ENCODE measurements at places on chromosomes 4 and X. TPM values are rescaled to one million over a fixed set of nuclear protein-coding genes. Genes with fewer than 3 reads are reported as not detected.
A peak's percentile ranks its signal among the peaks of the same experiment; 100 is the strongest.

F8 gene
- total RNA-seq, result 9.8 TPM

CT45A10 gene
- total RNA-seq, result not detected

H2BW1 gene
- total RNA-seq, result not detected

CENPE gene
- 55.7 TPM for total RNA-seq

CYBB gene
- not detected for total RNA-seq

SHROOM3 gene
- total RNA-seq, result 52.7 TPM

FRMD7 gene
- total RNA-seq, result not detected

- H3K27ac ChIP-seq, result no peak overlapping the region
- H3K4me1 ChIP-seq, result no peaks in the 10 kb centered on the region
- H3K4me3 ChIP-seq, result no peak overlapping the region
- H3K36me3 ChIP-seq, result no peaks in the 10 kb centered on the region
- DNase-seq, result no peak
Observed at GRCh38 chr4:12691168-12691567, 793.0 kb downstream of the RAB28 start.

DNA sequence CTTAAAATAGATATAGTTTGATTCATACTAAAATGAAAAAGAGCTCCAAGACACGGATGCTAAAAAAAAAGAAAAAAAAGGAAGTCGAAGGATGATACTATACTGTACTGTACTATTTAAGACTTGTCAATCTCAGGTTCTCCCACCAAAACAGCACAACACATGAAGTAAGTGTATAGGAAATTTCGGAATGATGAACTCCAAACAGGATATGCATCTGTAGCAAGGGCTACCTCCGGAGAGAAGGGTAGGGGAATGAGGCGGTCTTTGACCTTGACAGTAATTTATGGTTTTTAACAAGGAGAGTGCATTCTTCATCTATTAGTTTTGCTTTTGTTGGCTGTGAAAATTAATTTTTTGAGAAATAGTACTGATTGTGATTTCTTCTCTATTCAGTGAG, 541 bp upstream of the FIP1L1 start:
- no peak overlapping the region for H3K27ac ChIP-seq
- peaks cover 12% of the 10 kb centered on the region for H3K4me1 ChIP-seq
- peaks cover 33% of the 10 kb centered on the region for H3K27me3 ChIP-seq

GRCh38 chr4:104616401-104616820, 121.7 kb upstream of the CXXC4 start:
- H3K27ac ChIP-seq, result no peak overlapping the region
- H3K4me1 ChIP-seq, result peaks cover 11% of the 10 kb centered on the region
- H3K4me3 ChIP-seq, result no peak overlapping the region
- no peak for DNase-seq
- no peaks in the 10 kb centered on the region for H3K27me3 ChIP-seq

- no peak overlapping the region for H3K27ac ChIP-seq
- no peaks in the 10 kb centered on the region for H3K36me3 ChIP-seq
- no peak for DNase-seq
- no peak overlapping the region for H3K4me3 ChIP-seq
- H3K27me3 ChIP-seq, result no peaks in the 10 kb centered on the region
Observed at GRCh38 chr4:79150820-79151416, 174.9 kb downstream of the NAA11 start.

DNA sequence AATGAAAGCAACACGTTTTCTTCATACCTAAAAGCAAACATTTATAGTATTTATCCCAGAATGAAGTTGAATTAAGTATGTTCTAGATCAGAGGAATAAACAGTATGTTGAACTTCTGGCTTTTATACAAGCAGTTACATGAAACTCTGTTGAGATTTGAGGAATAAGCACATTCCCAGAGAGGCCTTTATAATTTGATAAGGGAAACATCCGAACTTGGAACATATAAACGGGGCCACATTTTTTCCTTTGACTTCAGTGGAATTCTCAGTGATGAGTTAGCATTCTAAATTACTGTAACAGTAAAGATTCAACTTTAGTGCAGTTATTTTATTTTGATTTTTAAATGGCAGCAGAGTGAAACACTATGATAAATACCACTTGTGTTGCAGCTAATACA, 119.5 kb downstream of the GLRA3 start:
- no peak overlapping the region for H3K27ac ChIP-seq
- no peaks in the 10 kb centered on the region for H3K27me3 ChIP-seq
- H3K4me3 ChIP-seq, result no peak overlapping the region
- DNase-seq, result no peak
- peaks cover 12% of the 10 kb centered on the region for H3K4me1 ChIP-seq
- no peaks in the 10 kb centered on the region for H3K36me3 ChIP-seq

DNA sequence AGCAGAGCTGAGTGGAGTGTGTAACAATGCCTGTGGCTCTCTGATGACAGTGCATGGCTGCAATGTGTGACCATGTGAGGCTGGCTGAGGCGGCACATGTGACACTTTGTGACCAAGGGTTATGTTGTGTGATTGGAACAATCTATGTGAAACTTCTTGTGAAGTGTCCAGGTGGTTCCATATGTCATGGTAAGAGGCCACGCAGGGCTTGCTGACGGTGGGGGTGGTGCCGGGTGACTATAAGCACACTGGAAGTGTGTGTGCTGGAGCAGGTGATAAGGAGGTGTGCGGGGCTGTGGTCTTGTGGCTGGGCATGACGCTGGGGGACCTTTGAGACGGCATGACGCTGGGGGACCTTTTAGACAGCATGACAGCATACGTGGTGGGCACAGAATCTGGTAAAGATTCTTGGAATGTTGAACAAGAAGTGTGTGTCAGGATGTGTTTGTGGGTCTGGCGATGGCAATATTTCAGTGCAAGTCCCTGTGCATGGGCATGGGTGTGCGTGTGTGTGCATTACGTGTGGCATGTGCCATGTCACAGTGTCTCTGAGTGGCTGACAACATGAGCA, 7.4 kb upstream of the HDAC6 start:
- no peak overlapping the region for H3K4me3 ChIP-seq
- no peaks in the 10 kb centered on the region for H3K4me1 ChIP-seq
- no peaks in the 10 kb centered on the region for H3K36me3 ChIP-seq
- H3K27ac ChIP-seq, result no peak overlapping the region
- no peak for DNase-seq

DNA sequence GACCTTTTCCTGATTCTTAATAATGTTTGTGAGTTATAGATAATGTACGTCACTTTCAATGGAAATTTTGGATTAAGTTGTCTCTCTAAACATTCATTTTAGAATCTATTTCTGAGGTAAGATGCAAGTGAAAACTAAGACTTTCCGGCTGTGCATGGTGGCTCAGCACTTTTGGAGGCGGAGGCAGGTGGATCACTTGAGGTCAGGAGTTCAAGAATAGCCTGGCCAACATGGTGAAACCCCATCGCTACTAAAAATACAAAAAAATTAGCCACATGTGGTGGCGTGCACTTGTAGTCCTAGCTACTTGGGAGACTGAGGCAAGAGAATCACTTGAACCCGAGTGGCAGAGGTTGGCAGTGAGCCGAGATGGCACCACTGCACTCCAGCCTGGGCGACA, 524.6 kb upstream of the SLIT2 start:
- no peak overlapping the region for H3K27ac ChIP-seq
- no peak for DNase-seq
- no peaks in the 10 kb centered on the region for H3K4me1 ChIP-seq
- H3K27me3 ChIP-seq, result no peaks in the 10 kb centered on the region
- no peaks in the 10 kb centered on the region for H3K36me3 ChIP-seq

DNA sequence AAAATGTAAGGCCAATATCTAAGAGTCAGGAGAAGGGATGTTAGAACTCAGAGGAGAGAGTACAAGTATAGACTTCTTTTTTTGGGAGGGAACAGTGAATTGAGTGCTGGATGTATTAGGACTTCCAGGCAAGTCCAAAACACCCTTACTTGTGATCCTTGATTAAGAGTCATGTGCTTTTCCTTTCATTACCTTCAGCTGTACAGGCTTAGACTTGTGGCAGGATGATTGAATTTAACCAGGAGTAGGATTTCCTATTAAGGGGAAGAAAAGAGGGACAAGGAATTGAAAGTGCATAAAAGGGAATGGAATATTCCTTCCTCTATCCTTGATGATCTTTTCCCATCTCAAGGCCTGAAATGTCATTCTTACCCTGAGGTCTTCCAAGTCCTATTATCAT, 606.7 kb downstream of the STIM2 start:
- no peaks in the 10 kb centered on the region for H3K36me3 ChIP-seq
- H3K4me3 ChIP-seq, result no peak overlapping the region
- H3K27ac ChIP-seq, result no peak overlapping the region
- DNase-seq, result no peak

GRCh38 chr4:158051401-158052235, 121.2 kb downstream of the GASK1B start:
- DNase-seq, result no peak
- no peak overlapping the region for H3K27ac ChIP-seq
- no peak overlapping the region for H3K4me3 ChIP-seq
- no peaks in the 10 kb centered on the region for H3K27me3 ChIP-seq
- H3K36me3 ChIP-seq, result no peaks in the 10 kb centered on the region

DNA sequence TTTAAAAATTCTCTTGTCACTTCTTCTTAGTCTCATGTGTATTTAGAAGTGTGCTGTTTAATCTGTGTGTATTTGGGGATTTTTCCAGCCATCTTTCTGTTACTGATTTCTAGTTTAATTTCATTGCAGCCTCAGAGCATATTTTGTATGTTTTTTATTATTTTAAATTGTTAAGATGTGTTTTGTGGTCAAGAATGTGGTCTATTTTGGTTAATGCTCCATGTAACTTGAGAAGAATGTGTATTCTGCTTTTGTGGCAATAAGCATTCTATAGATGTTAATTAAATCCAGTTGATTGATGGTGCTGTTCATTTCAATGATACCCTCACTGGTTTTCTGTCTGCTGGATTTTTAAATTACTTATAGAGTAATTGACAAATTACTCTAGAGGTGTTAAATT, 38.9 kb downstream of the ANXA10 start:
- no peak for DNase-seq
- H3K4me1 ChIP-seq, result peaks cover 11% of the 10 kb centered on the region
- H3K27ac ChIP-seq, result no peak overlapping the region
- H3K36me3 ChIP-seq, result no peaks in the 10 kb centered on the region

DNA sequence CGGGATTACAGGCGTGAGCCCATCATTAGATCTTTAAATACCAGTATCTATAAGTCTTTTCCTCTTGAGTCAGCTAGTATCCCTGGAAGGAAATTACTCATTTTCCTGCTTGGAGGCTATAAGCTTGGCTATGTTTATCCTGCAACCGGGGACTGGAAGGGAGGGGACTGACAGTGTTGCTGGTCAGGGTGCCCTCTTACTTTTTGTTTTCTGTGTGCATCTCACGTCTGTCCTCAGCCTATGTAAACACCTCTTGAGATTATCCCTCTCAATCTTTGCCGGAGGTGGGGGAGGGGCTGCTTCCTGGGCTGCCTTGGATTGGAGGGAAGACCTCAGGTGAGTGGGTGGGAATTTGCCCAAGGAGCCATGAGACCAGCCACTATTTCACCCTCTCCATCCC, 37.0 kb downstream of the HTT start:
- no peaks in the 10 kb centered on the region for H3K27me3 ChIP-seq
- no peak overlapping the region for H3K27ac ChIP-seq
- H3K4me3 ChIP-seq, result no peak overlapping the region
- H3K4me1 ChIP-seq, result no peaks in the 10 kb centered on the region
- no peaks in the 10 kb centered on the region for H3K36me3 ChIP-seq

DNA sequence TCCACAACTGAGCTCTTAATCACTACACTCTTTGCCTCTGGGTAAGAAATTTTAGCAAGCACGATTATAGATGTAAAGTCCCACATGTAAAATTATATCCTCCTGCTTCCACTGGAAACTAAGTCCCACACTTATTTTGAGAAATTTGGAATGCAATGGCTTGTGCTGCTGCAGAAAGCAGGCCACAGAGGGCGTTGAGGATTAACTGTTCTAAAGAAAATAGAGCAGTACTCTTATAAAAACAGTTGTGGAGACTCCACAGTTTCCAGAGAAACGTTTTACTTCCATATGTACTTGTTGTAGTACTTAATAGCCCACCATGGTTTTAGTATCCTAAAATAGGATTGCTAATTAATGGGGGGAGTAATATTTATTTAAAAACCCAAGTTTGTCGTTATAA, 1.7 kb upstream of the CENPC start:
- no peak for DNase-seq
- H3K4me1 ChIP-seq, result peaks cover 15% of the 10 kb centered on the region
- no peaks in the 10 kb centered on the region for H3K27me3 ChIP-seq
- no peak overlapping the region for H3K4me3 ChIP-seq
- no peaks in the 10 kb centered on the region for H3K36me3 ChIP-seq

- H3K27ac ChIP-seq, result no peak overlapping the region
- peaks cover 3% of the 10 kb centered on the region for H3K4me1 ChIP-seq
- H3K4me3 ChIP-seq, result no peak overlapping the region
Observed at GRCh38 chr4:152278505-152279233, 257.2 kb downstream of the FBXW7 start.

DNA sequence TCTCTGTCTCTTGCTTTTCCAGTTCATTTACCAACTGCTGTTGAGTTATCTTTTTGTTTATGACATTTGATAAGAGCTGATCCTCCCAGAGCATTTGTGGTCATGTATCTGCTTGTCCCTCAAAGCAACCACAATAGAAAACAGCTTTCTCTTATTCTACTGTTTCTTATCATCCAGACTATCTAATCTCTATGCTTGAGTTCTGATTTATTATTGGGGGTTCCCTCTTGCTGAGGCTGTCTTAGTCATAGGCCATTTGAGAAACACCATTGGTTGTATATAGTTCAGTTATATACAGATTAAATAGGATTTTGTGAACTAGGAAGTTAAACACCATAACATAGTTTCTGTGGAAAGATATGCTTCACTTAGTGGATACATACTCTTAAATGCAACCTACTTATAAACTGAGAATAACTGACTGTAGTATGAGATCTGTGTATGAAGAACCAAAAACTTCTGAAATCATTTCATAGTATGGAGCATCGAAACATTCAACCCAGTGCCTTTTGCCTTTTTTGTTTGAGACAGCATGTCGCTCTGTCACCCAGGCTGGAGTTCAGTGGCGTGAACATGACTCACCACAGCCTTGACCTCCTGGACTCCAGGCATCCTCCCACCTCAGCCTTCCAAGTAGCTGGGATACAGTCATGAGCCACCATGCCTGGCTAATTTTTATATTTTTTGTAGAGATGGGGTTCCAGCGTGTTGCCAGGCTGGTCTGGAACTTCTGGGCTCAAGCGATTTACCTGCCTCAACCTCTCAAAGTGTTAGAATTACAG, 75.8 kb downstream of the STIM2 start:
- H3K36me3 ChIP-seq, result no peaks in the 10 kb centered on the region
- no peak overlapping the region for H3K4me3 ChIP-seq
- peaks cover 2% of the 10 kb centered on the region for H3K4me1 ChIP-seq
- no peak for DNase-seq
- no peaks in the 10 kb centered on the region for H3K27me3 ChIP-seq
- no peak overlapping the region for H3K27ac ChIP-seq

DNA sequence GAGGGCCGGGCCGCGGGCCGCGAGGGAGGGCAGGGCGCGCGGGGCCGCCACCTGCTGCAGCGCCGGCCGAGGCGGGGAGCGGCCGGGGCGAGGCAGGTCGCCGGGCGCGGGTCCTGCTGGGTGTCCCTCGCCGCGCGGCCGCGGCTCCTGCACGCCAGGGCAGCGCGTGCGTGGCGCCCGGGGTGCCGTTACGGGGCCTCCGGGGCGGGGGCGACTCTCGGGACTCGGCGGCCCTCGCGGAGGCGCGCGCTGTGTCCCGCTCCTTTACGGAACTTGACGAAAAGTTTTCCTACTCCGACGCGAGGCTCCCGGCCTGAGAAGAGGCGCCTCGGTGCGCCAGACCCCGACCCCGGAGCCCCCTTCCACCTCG, 329 bp downstream of the TBC1D14 start:
- H3K27me3 ChIP-seq, result peaks cover 13% of the 10 kb centered on the region
- peaks cover 26% of the 10 kb centered on the region for H3K4me1 ChIP-seq
- H3K4me3 ChIP-seq, result peak overlapping the region; percentile 99
- H3K36me3 ChIP-seq, result no peaks in the 10 kb centered on the region
- H3K27ac ChIP-seq, result no peak overlapping the region

All from neural progenitor cell (in vitro differentiated cells).